ENCODE measurements at places on chromosomes 3 and 15.

GRCh38 chr3:113329757-113330156 lies 111.5 kb downstream of the CFAP44 start:
- no peak for DNase-seq

DNA sequence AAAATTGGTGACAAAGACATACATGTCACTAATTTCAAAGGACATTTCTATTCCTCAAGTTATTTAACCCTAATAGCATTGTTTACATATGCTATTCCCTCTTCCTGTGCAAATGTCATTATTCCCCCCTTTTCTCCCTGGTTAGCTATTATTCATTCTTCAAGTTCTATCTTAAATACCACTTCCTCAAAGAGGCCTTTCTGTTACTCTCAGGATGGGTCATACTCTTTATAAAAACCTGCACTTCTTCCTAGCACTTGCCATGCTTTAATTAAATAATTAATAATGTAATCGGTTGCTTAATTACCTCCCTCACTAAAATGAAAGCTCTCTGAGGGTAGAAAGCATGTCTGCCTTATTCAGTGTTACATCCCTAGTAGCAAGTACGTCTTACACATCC lies 88.5 kb downstream of the XRN1 start:
- no peak for DNase-seq

- no peak for DNase-seq
These were observed 69.1 kb downstream of the MECOM start for GRCh38 chr3:169594402-169594801.

GRCh38 chr15:71679223-71679792 lies 131.0 kb upstream of the NR2E3 start:
- DNase-seq, result no peak

DNA sequence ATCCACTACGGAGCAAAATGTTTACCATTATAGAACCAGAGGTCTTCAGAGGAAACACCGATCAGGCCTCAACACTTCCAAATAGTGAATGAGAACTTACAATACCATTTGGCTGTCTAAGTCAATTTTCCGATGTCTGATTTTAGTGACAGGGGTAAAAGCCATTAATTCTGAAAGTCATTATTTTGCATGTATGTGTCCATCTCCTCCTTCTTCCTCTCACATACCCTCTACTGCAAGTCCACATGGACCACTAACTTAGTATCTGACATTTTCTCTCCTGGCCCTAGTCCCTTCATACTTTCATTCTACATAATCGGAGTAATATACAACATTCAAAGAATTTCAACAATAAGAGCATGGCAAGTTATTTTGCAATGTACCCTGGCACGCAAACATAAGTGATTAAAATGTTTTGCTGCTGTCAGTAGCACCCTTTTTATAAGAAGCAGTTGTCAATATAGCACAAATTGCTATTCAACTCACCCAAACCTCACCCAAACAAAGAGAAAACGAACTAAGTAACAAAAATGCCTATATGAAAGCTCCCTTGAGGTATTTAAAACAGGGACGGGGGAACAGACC lies 1.9 kb downstream of the TOP2B start:
- DNase-seq, result no peak

DNA sequence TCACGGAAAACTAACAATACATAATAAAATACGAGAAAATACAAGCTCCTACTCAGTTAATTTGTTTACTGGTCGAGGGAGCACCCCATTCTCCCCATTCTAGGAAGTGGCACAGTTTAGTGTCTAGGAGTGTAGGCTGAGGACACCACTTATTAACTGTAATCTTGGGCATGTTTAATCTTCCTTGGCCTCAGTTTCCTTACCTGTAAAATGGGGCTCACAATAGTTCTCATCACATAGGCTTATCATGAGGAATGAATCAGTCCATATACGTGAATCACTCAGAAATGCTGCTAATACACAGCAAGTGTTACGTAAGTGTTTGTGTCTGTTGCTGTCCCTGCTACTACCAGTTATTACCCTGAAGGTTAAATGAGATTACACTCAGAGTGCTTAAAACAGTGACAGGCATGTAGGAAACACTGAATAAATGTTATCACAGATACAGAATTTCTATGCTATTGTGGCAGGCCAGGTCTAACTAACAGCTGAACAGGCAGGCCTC lies 210.2 kb downstream of the OSBPL10 start:
- DNase-seq, result no peak

DNA sequence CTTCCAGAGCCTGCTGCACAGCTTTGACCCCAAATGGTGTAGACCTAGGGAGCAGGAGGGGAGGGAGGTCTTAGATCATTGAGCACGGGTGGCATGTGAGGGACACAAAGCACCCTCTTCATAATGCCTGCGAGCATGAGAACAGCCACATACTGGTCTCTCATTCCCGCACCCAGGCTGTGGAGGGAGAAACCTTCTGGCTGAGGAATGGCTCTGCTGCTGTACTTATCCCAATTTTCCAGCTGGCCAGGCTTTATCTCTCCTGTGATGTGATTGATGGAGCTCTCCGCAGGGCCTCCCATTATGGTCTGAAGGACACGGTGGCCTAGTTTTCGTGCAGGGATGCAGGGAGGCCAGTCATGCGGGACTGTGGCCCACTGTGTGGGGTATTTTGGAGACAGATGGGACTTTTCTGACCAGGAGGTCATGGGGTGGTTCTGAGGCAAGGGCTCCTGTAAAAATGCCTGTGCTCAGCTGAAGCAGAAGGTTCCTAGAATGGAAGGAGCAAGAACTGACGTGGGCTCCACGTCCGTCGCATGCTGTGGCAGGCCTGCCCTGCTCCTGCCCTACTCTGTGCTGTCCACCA lies 251.5 kb downstream of the PLCL2 start:
- no peak for DNase-seq

- DNase-seq, result no peak
These were observed 24.2 kb upstream of the NR2F2 start for GRCh38 chr15:96306321-96306720.

DNA sequence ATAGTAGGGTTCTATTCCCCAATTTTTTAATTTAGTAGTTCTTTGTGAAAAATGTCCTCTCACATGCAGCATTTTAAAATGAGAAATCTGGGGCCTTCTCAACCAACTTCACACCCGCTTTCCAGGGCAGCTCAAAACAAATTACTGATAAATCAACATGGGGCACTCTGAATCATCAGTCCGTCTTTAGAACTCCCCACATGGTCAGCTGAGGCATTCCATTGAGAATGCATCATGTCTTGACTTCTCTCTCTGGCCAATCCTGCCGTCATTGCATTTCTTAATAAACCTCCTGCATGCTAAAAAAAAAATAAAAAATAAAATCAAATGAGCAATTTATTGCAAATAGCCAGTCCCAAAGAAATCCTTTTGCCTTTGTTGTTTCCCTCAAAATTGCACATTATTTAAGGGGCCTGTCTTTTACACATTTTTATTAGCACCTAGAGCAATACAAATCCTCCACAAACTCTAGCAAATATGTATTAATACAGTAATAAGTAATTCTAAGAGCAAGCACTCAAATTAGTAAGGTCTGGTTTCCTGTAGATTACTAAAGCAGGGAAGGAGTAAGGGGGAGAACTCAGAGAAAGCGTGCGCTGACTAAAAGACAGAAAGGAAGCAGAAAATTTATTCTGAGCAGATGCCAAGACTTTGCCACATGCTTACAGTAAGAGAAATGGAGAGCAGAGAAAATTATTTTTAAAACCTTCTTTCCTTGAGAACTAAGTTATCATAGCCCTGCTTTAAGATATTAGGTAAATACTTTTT lies 175.7 kb downstream of the TNIK start:
- no peak for DNase-seq

DNA sequence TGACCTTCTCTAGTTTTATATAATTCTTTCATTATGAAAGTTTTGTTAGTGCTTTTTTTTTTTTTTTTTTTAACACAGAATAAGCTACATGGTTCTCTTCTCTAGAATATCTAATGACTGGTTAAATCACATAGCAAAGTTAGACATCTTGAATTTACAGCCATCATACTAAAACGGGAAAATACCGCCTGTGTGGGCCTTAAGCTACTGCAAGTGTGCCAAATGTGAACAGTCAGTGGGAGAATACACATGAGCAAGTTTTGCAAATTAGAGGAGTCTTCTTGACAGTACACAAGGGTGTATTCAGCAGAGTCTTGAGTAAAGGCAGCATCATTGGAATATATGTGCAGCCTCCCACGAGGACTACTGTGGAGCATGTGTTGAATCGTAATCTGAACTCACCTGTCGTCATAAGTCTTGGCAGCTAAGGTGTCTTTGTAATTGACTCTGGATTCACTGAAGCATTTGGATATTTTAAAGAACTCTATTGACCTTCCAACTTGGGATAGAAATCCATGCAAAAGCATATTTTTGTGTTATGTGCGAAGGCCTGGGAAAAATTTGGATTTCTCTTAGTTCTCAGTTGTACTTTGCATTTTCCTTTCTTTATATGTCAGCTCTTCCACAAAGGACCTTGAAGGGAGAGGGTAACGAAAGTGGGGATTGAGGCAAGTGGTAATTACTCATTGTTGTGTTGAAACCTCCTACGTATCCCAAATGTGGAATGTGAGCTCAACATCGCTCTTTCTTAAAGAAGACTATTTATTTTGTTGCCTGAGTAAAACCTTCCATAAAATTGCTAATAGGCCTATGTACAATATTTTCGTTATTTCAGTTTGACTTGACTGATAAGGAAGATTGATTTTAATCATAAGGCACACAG lies 117.4 kb downstream of the ATG7 start:
- no peak for DNase-seq

DNA sequence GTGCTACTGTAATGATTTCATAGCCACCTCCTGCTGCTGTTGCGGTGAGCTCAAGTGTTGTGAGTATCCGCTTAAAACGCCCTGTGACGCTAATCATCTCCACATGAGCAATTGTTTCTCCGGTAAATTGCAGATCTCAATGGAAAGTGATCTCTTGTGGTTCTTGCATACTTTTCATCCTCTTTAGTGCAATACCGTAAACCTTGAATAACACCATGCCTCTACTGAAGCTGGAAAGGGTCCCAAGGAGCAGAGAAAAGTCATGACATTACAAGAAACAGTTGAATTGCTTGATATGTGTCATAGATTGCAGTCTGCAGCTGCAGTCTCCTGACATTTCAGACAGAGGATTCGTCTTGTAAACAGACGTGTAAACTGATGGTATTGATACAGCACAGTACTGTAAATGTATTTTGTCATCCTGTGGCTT lies 6.0 kb upstream of the CEMIP start:
- no peak for DNase-seq

DNA sequence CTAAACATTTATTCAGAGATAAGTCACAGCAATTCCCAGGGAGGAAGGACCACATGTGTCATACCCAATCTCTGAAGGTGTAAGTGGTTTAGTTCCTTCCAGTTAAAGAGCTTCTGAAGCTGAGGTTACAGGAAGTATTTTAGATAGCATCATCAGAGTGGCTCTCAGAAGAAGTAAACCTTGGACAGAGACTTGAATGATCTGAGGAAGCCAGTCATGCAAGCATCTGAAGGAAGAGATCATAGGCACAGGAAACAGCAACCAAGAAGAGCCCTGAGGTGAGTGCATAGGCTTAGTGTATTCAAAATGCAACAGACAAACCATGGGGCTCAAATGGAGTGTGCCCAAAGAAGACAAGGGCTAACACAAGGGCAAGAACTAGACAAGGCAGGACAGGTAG lies 210.3 kb downstream of the ULK4 start:
- DNase-seq, result no peak

DNA sequence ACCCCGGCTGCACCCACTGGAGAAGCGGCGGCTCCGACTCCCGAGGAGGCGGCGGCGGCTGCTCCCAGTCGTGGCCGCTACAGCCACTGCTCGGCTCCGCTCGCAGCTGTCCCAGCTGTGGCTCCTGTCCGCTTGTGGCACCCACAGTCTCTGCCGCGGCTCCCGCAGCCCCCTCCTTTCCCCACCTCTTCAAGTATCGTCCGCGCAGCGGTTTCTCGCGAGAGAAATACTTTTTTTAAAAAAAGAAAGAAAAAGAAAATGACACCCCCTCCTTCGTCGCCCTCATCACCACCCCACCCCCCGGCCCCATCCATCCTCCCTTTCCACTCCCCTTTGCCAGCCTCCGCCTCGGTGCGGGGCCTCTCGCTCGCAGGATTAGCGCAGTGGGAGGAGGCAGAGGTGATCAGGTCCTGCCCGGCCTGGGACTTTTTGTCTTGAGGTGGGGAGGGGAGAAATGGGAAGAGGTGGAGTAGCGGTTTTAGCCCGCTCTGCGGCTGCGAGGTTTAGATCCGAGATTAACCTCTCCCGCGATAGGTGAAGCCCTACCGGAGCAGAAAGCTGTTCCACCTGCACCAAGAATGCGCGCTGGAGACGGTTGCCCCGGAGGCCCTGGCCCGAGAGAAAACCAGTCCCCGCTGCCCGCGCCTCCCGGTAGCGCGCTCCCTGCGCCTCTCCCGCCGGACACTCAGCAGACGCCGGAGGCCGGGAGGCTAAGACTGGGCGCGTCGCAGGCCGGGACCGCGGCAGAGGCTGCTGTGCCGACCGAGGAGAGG lies at the start of gene FBN1:
Gene FBN1, minus strand, starts transcription at position 152 of the 773 bp plus-strand sequence. CDS start 940 bp downstream, outside the sequence.
- no peak for DNase-seq

DNA sequence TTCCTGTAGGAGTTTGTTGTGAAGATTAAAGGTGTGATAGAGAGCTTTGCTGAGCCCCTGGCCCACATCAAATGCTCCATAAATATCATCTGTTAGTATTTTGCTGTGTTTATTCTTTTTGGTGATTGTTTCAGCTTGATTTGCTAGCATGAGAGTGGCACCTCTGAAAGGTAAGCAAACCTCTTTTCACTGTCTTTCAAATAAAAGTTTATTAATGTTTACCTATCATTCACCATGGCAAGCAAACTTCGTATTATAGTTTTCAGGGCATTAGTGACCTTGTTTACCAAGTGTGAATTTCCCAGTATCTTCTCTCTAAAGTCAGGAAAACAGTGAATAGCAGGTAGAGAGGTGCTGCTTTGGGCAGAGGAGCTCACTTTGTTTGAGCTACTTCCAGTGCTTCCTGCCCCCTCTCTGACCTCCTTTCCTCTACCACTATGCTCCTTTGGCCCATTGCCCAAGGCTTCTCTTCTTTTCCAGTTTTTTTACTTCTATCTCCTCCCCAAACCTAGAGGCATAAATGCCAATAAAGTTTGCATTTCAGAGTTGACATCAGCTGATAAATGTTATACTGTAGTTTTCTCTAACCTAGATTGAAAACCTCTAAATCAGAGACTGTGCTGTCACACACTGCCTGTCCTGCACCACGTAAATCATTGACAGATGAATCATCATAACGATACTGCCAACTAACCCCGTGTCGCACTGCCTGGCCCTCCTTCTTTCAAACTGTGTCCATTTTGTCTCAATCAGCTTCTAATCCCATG lies 569.0 kb downstream of the TUSC7 start:
- DNase-seq, result no peak

DNA sequence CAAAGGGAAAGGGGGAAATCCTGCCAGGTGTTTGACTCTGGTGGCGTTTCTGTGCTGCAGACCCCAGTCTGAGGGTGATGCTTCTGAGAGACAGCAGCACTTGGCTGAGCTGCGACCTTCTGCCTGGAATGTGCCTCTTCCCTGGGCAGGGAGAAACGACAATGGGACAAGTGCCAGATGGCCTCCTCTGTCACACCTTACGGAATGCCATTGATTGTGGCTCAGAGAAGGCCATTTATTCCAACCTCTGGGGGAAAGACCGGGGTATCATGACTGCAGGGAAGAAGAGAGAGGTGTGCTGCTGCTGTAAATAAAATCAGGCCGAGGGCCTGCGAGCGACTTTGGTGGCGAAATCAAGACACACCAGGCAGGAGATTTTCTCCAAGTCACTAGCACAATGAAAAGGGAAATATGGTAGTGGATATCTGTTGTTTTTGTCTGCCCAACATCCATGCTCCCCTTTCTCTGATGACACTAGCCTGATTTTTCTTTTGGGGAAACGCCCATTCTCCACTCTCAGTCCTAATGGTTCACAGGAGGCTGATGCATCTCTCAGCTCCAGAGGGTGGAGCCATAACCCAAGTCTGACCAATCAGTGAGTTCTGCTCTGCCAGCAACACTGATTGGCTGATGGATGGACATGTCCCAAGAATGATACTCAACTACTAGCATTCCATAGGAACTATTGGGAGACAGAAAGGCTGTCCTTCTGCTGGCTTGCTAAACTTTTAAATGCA lies 336.1 kb downstream of the FOXP1 start:
- DNase-seq, result no peak
